ENCODE measurements at places on chromosomes 1 and 21.

DNA sequence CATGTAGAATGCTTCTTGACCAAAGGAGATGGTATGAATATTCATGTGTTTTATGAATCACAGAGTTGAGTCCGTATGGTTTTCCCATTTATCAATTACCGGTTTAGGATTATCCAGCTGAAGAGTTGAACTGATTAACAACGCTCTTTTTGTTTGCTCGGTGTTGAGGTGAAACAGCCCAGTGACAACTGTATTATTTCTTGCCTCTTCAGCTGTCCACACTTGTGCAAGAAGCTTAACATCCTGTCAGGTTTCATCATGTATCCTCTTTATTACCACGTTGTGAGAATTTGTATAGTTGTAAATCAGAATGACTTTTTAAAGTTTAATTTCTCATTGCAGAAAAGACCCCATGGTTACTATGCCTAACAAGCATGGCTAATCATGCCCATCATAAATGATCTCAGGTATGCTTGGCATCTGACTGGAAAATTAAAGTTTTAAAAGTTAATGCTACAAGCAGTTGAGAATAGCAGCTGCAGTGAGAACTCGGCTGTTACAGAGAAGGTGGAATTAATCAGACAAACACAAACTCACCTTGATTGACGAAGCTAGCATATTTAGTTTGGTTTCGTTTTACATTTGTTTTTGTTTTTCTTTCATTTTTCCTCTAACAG is 563.2 kb upstream of the ADGRL2 start:
- no peaks in the 10 kb centered on the region for H3K27me3 ChIP-seq
- H3K4me1 ChIP-seq, result no peaks in the 10 kb centered on the region
- H3K27ac ChIP-seq, result no peak overlapping the region
- peak overlapping the region; percentile 29 for H3K4me3 ChIP-seq

DNA sequence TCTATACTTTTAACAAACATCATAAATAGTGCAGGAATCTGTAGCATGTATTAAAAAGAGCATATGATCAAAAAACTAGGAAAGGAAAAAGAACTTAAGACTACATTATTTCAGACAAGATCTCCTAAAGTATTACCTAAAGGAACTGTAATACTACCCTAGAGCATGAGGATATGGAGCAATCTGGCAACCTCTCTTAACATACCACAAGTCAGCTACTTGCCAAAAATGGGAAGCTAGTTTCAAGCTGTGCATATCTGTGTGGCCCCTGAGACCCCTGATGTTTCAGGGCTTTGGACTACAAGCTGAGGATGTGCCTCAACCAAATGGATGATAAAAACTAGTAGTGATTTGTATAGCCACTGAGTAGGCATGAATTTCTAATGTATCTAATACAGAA is 525.6 kb downstream of the PTBP2 start:
- H3K4me1 ChIP-seq, result no peaks in the 10 kb centered on the region
- no peaks in the 10 kb centered on the region for H3K27me3 ChIP-seq
- H3K27ac ChIP-seq, result no peak overlapping the region
- H3K36me3 ChIP-seq, result no peaks in the 10 kb centered on the region

- no peak overlapping the region for H3K27ac ChIP-seq
- no peaks in the 10 kb centered on the region for H3K4me1 ChIP-seq
- no peaks in the 10 kb centered on the region for H3K27me3 ChIP-seq
- no peaks in the 10 kb centered on the region for H3K36me3 ChIP-seq
- H3K4me3 ChIP-seq, result no peak overlapping the region
Observed at GRCh38 chr21:45161038-45161945, 86.9 kb downstream of the ADARB1 start.

DNA sequence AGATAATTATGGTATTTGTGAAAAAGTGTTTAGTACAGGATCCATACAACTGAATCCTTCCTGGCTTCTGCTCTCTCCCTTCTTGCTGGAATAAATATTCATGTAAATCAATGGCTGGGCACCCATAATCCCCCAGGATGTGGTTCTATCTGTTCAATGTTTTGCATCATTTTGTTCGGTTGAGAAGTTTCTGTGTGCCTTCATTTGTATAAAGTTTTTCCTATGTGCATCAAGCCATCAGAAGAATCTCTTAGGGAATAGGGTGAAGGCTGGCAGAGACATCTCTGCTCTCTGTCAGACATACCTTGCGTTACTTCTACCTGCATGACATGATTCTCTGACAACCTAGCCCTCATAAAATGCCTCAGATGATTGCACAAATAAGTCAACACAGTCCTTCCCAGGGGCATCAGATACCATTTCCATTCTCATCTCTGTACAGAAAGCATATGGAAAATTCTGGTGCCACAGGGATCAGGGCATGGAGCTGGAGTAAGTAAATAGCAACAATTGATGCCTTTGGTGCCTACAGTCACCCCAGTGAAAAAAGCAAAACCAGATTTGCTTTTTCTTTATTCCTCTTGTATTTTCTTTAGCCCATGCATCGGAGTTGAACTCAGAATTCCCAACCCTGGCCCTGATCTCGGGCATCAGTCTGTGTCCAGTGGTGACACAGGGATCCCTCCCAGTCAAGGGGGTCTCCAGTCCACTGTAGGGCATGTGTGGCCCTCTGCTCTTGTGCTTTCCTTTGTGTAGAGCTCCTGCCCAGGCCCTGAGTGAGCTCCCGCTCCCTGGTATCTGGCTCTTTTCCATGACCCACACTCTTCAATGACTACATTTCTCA is 39.7 kb upstream of the ATP1A1 start:
- H3K4me3 ChIP-seq, result no peak overlapping the region
- peaks cover 82% of the 10 kb centered on the region for H3K4me1 ChIP-seq
- no peaks in the 10 kb centered on the region for H3K27me3 ChIP-seq
- peak overlapping the region; percentile 88 for H3K27ac ChIP-seq
- peak; percentile 39 for DNase-seq

DNA sequence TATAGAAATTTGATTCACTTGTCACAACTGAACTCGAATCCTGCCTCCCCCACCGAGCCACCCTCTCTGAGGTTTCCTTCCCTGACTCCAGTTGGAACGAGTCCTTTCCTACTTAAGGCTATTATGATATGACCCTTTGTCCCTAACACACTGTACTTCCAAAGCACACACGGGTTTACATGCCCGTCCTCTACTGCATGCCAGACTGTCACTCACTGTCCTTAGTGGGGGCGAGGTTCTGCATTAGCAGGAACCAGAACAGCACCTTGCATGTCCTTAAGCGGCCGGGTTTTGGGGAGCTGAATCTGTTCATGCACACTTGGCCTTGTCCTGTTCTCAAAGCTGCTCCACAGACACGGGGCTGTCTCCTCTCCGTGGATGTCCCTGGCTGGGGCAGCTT is 164.6 kb upstream of the KCNJ6 start:
- no peak for DNase-seq
- no peak overlapping the region for H3K27ac ChIP-seq

DNA sequence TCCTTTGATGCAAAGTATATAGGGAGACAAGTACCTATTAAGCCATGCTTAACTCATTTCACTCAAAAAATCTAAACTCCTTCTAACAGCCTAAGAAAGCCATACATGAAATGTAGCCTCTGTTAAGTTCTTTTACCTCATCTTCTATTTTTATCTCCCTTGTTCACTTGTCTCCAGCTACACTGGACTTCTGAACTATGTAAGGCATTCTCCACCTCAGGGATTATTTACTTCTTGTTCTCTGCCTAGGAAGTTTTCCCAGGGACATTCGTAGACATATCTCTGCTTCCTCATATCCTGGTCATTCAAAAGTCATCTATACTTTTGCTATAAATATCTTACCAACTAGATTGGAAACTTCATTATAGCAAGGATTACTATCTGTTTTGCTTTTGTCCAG is 96.9 kb downstream of the COP1 start:
- H3K4me3 ChIP-seq, result no peak overlapping the region
- H3K27me3 ChIP-seq, result no peaks in the 10 kb centered on the region
- H3K27ac ChIP-seq, result no peak overlapping the region

DNA sequence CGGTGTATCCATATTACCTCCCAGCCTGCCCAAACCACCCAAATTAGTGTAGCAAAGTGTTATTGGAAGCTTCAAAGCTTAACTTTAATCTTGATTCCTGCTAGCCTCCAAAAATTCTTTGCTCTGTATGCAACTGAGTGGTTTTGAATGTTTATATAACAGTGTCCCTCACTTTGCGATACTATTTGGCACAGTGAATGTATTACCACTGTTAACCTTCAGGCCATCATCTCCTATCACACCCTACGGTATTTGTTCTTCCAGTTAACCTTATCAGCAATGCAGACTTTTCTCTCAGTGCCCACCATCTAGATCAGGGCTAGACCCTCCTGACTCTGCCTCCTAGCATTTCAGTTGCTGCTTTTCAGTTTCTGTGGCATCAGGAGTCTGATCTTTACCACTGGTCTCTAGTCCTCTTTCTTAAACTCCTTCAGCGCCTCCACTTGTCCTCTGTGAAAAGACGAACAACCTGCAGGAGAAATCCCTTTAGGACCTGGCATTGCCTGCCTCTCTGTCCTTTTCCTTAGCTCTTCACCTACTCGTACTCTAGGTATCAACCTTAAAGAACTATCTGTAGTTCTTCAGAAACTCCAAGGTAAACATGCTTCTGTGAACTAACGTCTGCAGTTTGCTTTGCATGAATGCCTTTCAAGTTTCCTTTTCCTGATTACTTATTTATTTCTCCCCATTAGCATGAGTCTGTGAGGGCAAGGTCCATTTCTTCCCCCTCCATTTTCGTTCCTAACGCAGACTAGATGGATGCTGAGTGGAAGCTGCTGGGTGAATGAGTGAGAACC is 71.7 kb downstream of the SNX7 start:
- H3K4me3 ChIP-seq, result peak overlapping the region; percentile 6
- DNase-seq, result peak; percentile 86

DNA sequence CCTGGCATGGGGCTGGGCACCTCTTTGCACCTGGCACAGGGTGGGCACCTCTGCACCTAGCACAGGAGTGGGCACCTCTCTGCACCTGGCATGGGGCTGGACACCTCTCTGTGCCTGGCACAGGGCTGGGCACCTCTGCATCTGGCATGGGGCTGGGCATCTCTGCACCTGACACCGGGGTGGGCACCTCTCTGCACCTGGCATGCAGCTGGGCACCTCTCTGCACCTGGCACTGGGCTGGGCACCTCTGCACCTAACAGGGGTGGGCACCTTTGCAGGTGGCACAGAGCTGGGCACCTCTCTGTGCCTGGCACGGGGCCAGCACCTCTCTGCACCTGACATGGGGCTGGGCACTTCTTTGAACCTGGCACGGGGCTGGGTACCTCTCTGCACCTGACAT is 29.4 kb upstream of the CCDC27 start:
- DNase-seq, result no peak
- H3K27ac ChIP-seq, result no peak overlapping the region
- no peaks in the 10 kb centered on the region for H3K4me1 ChIP-seq
- no peak overlapping the region for H3K4me3 ChIP-seq
- peaks cover 18% of the 10 kb centered on the region for H3K27me3 ChIP-seq
- H3K36me3 ChIP-seq, result no peaks in the 10 kb centered on the region

DNA sequence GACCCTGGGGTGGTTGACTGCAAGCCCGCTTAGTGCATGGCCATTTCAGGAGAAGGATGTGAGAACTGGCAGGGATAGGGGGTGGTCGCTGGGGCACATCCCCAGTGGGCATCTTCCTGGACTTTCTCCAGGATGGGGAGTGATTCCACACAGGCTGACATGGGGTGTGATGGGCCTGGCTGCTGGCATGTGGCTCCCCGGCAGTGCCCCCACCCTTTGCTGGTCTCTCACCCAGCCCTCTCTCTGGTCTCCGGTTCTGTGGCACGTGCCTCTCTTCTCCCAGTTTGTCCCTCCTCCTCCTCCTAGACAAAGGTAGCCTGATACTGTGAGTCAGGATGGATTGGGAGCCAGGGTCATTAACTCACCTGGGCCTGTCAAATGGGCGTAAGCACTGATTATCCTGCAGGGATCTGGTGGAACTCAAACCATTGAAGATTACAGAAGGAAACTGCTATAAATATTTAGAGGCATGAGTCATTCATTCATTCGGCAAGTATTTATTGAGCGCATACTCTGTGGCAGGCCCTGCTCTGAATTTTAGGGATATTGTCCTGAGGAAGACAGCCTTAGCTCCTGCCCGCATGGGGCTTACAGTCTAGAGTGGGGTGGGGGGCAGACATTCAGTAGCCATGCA is 23.6 kb upstream of the EPS8L3 start:
- H3K27ac ChIP-seq, result peak overlapping the region; percentile 9
- DNase-seq, result no peak
- H3K4me3 ChIP-seq, result no peak overlapping the region

- peaks cover 10% of the 10 kb centered on the region for H3K36me3 ChIP-seq
- no peak overlapping the region for H3K27ac ChIP-seq
- no peak for DNase-seq
Observed at GRCh38 chr21:25912402-25912746, 177.6 kb downstream of the GABPA start.

DNA sequence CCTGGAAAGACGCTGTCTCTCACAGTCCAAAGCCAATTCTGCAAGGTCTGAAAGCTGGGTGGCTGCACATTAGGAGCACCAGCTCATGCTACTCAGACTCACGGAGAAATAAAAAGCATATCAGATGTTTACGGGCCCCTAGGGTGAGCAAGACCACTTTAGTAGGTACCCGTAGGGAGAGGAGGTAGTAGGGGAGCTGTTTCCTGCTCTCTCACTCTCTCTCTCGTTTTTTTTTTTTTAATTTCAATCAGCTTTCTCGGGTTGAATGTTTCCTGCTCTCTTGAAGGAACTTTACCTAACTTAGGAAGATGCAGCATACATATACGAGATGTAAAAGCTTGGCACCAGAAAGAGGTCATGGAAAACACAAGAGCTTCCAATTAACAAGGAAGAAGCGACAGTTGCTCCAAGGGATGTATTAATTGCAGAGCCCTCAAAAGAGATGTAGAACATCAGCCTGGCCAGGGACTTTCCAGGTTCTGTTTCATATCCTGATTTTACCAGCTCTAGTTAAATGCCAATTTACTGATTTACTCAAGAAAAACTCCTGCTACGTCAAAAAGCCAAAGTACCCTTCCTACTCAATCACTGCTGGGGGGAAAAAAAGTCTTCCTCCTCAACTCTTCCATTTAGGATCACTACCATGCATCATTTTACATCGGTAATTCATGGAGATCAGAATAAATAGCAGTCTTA is 3.1 kb downstream of the LORICRIN start:
- H3K4me3 ChIP-seq, result no peak overlapping the region
- no peaks in the 10 kb centered on the region for H3K36me3 ChIP-seq
- H3K4me1 ChIP-seq, result peaks cover 3% of the 10 kb centered on the region
- peaks cover 62% of the 10 kb centered on the region for H3K27me3 ChIP-seq

- DNase-seq, result no peak
- H3K4me3 ChIP-seq, result no peak overlapping the region
- H3K36me3 ChIP-seq, result peaks cover 26% of the 10 kb centered on the region
- no peak overlapping the region for H3K27ac ChIP-seq
- no peaks in the 10 kb centered on the region for H3K27me3 ChIP-seq
Observed at GRCh38 chr1:1879942-1880341, 10.9 kb downstream of the GNB1 start.

- H3K27me3 ChIP-seq, result no peaks in the 10 kb centered on the region
- H3K27ac ChIP-seq, result no peak overlapping the region
- DNase-seq, result no peak
- H3K4me1 ChIP-seq, result peaks cover 8% of the 10 kb centered on the region
- no peak overlapping the region for H3K4me3 ChIP-seq
Observed at GRCh38 chr1:10267319-10267718, 56.9 kb downstream of the KIF1B start.
